ENCODE measurements at places on chromosomes 6 and 20.

- DNase-seq: peak; percentile 21
Measured at GRCh38 chr6:138287144-138287955, 69.1 kb upstream of the PBOV1 start.

DNA sequence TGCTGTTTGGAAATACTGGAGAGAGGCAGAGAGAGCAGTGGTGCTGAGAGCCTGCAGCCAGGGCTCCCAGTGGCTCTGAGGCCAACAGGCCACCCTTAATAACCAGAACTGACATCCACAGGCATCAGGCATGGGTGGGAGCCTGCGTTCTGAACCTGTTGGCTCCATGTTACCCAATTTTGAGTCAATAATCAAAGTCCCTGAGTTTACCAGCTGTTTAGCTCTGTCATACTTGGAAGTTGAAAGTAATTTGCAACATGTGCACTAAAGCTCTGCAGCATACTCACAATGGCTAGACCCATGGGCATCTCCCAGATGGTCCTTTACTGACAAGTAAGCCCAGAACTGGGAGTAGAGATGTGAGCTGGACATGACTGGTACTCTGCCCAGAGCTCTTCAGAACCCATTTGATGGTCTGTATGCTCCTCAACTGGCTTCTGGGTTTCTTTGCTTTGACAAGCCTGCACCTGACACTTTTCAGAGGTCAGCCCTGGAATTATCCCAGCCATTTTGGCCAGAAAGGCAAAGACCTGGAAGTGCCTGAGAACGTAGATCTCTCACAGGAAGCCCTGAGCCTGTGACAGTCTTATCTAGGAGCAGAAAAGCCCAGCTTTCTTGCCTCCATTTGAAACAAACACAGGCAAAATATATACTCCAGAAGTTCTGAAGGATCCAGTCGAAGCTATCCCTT is 122.4 kb upstream of the CITED2 start:
- no peak for DNase-seq

GRCh38 chr6:107646176-107646575 is 156.3 kb downstream of the SOBP start:
- no peak for DNase-seq

GRCh38 chr6:140850438-140850837 is 1282.3 kb upstream of the GJE1 start:
- DNase-seq: no peak

- no peak for DNase-seq
Measured at GRCh38 chr6:17013701-17014100, 88.1 kb upstream of the STMND1 start.

- no peak for DNase-seq
Measured at GRCh38 chr6:3623451-3624249, 127.9 kb downstream of the PXDC1 start.

- no peak for DNase-seq
Measured at GRCh38 chr20:49558826-49559225, 9.1 kb downstream of the PTGIS start.

DNA sequence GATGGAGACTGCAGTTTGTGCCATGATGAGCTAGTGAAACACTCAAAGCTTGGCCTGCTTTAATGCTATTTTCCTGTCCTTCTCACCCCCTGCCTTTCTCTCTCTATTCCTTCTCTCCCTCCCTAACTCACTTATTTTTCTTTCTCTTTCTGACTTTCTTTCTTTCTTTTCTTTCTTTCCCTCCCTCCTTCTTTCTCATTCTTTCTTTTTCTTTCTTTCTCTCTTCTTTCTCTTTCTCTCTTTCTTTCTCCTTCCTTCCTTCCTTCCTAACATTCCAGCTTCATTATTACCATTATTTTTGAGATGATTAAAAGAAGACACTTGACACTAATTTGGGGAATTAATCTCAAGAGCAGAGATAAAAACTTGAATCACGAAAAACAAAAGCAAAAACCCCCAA is 39.5 kb upstream of the SLC22A23 start:
- DNase-seq: no peak

- no peak for DNase-seq
Measured at GRCh38 chr6:7899101-7899888, 11.3 kb downstream of the TXNDC5 start.

GRCh38 chr6:111737065-111737521 is 131.4 kb upstream of the TRAF3IP2 start:
- no peak for DNase-seq

GRCh38 chr6:54262971-54263370 is 45.3 kb upstream of the TINAG start:
- DNase-seq: no peak

DNA sequence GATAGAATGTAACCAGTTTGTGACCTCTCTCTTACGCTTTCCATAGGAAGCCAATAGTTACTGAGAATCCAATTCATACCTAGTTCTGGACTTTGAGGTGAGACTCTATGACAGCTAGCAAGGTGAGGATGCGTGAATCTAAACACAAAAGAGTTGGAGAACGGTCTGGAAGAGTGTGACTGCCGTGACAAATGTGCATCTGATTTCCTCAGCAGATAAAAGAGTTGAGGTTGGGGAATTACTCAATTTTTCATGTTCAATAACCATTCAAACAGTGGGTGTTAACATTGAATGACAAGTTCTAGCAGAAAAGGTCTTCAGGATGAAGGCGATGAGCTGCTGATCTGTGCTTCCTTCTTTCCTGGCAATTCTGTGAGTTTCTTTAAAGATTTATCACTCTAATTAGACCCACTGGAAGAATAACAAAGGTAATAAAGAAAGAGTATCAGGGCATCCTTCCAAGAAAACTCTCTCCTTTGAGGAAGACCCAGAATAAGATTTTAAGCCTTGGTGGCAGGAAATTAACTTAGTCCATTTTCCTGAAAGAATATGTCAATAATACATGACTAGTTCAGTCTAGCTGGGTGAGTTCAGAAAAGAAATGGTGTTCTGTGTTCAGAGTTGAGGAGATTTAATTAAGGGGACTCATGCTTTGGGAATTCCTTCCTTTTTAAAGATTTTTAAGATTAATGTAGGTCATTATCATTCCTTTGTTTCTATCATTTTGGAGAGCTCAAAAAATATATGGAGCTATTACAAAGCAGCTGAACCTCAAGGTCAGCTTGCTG is 24.5 kb downstream of the KIF3B start:
- DNase-seq: no peak

DNA sequence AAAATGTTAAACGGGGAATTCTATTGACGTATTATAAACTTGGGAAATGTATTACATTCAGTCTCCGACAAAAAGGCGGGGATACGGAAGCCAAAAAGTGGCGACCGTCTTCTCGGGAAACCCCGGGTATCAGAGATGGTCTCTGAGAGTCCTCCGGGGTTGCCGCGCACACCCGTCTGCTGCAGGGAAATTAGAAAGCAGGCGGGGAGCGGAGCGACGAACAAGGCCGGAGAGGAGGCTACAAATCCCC is 1.5 kb downstream of the SALL4 start:
- DNase-seq: no peak

DNA sequence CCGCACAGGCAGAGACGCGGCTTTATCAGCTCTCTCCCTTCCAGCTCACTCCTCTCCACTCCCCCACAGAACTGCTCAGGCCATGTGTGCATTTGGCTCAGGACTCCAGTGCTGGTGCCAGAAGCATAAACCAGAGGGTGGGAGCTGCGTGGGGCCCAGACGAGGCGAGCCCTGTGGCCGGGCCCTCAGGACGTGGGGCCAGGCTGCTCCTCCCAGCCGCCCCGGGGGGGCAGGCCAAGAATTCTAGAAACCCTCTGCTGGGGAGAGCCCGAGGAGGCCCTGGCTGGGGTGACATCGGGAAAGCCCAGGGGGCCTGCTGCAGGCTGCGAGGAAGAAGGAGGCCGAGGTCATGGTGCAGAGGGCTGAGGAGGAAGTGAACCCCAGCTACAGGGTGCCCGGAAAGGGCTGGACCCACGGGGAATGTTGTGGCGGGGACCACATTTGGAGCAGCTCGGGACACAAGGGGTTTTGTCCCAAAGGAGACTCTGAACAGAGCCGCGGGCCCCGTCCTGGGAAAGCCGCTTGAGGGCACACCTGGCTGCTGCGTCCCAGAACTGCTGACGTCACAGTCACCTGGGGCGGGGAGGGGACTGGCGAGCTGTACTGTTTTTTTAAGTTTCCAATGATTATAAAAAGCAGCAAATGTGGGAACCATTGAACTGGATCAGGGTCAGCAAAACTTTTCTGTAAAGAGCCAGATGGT is 107.1 kb downstream of the BANF2 start:
- no peak for DNase-seq

GRCh38 chr6:27494987-27495385 is 22.1 kb upstream of the ZNF184 start:
- DNase-seq: no peak

DNA sequence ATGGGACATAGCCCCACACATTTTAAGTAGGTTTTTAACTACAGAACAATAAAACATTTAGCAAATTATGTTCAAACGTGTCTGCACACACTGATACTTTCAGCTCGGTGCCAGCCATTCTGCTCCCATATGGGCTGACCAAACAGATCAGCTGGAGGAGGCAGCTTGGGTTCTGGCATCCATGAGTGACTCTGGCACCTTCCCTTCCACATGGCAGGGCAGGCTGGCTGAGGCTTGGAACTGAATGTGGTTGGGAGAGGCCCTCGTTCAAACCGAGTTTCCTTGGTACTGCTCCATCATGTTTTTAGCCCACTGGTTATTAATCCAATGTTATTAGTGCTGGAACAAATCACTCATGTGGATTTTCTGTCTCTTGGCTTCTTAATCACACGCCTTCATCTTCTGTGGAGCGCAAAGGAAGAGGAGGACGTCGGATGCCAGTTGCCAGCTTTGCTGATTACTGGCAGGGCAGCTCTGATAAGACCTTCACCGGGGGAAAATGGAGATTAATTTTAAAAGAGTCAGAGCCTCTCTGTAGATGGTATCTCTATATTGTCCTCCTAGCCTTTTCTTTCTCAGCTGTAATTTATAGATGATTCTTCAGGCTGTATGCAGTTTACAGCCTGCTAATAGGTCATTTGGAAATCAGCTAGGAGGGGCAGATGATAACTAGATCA is 93.1 kb upstream of the TIAM2 start:
- DNase-seq: no peak

DNA sequence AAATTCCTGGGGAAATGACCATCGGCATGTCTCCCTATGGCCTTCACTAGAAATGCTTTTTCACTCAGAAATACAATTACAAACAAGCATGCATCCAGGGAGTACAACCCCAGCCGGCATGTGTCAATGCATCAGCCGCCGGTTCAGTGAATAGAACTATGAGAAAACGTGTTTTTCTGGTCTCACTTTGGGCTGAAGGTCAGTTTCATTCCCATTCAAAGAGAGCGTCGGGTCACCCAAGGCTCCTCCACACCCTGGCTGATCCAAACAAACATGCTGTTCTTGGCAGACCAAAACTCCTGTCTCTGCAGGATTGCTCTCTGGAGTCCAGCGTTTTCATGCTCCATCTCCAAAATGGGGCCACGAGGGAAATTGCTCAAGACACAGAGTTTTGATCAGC is 35.5 kb upstream of the NXT1 start:
- DNase-seq: no peak

GRCh38 chr6:21386744-21387143 is 206.8 kb upstream of the SOX4 start:
- no peak for DNase-seq

DNA sequence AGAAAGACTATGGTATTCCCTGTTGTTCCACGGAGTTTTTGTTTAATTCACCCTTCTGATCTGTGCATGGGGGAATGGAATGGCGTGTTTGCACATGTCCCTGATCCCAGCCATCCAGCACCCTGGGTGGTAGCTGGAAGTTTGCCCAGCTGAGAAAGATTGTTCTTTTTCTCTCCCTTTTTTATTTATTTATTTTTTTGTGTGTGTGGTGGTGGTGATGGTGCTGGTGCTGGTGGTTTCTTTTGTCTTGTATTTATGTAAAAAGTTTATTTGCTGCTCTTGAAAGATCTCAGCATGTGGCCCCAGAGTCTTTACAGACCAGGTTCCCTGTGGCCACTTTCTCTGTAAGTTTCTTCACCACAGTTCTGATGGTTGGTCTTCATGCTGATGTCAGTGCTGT is 372.6 kb downstream of the UTRN start:
- no peak for DNase-seq

- DNase-seq: no peak
Measured at GRCh38 chr20:6420336-6420735, 297.5 kb upstream of the FERMT1 start.

- no peak for DNase-seq
Measured at GRCh38 chr20:49775229-49775693, 37.4 kb upstream of the SLC9A8 start.

DNA sequence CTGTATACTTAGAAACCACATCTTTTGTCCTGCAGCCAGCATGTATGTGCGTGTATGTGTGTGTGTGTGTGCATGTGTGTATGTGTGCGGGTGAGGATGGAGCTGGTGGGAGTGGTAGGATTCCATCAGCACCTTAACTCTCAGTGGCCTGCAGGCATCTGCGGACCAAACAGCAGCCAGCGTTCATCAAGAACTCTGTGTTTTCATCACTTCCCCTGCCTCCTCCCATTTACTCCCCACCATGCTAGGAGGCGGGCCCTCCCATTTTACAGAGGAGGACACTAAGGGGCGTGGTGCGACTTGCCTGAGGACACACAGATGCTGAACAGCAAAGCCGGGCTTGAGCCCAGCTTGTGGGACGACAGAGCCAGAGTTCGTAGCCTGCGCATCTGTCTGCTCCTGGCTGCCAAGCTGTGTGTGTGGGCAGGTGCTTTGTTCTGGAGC is 8.9 kb downstream of the VSTM2L start:
- no peak for DNase-seq

DNA sequence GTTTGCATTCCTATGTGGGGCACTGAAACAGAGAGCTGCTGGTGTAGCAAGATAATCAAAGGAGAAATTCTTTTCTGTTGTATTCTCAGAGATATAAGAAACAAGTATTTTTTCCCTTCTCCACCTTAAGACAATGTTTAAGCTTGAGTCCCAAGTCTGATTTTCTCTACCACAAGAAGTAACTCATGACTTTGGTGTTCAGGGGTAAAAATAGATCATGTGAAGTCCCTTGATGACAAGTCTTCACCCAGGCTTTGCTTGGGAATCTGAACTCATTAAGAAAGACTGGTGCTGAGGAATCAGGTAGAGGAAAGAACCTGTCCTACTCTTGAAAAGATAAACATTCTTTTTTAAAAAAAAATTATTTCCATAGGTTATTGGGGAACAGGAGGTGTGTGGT is 205.6 kb downstream of the ALDH8A1 start:
- DNase-seq: no peak

- DNase-seq: no peak
Measured at GRCh38 chr6:51648236-51648635, 439.2 kb downstream of the PKHD1 start.

- DNase-seq: no peak
Measured at GRCh38 chr6:12767016-12767415, 50.4 kb downstream of the PHACTR1 start.

DNA sequence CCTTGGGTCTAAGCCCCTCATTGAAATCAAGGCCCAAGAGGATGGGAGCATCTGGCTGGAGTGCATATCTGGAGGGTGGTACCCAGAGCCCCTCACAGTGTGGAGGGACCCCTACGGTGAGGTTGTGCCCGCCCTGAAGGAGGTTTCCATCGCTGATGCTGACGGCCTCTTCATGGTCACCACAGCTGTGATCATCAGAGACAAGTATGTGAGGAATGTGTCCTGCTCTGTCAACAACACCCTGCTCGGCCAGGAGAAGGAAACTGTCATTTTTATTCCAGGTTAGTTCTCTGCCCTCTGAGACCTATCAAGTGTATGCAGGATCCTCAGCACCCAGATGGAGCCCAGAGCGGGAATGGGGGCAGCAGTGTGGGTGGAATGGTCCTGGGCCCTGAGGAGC is 5.1 kb downstream of the BTN2A2 start:
- DNase-seq: no peak

- DNase-seq: no peak
Measured at GRCh38 chr6:54775576-54775975, 71.0 kb upstream of the FAM83B start.
